ENCODE measurements at places on chromosomes 16 and 17.

DNA sequence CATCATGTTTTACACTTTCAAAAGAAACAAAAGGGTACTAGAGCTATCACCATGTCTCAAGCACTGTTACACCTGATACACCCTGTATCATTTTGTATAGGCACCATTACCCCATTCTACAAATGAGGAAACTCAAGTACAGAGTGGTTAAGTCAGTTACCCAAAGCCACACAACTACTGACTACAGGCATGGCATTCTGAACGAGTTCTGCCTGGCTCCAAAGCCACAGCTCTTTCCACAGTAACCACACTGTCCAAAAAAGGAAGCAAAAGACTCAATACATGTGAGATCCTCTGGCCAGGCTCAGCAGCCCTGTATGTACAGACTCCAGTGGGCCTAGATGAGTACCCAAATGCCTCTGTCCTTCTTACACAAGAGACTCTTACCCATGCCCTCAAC, 4.7 kb downstream of the DYNC1LI2 start:
- no peak for DNase-seq

- DNase-seq = no peak
These were observed 25.1 kb downstream of the C16orf54 start for GRCh38 chr16:29720703-29721102.

DNA sequence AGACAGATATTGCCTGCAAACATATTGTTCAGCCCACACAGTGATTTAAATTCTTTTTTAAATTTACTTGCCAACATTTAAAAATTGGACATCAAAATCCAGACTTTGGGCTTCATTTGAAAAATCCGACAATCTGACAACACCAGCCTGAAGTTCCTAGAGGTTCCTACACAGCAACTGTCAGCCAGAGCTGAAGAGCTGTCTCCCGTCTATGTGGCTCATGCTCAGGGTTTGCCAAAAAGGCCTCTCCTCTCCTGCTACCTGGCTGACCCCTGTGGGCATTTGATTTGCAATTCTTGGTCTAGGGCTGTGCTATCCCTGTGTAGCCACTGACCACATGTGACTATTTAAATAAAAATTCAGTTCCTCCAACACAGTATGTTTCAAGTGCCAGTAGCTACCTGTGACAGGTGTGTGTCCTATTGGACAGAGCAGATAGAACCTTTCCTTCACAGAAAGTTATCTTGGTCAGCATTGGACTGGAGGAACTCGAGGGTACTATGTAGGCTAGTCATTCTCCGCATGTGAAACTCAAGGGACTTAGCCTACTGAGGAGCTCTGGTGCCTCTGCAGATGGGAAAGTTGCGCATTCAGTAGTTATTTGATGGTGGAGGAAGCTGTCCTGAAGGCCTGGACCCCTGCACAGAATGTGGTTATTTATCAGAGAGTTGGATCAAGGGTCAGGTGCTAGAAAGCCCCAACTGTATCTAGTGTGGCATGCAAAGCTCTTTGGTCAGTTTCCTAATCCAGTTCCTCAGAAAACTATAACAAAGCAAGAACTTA, 2.7 kb downstream of the LYRM1 start:
- no peak for DNase-seq

DNA sequence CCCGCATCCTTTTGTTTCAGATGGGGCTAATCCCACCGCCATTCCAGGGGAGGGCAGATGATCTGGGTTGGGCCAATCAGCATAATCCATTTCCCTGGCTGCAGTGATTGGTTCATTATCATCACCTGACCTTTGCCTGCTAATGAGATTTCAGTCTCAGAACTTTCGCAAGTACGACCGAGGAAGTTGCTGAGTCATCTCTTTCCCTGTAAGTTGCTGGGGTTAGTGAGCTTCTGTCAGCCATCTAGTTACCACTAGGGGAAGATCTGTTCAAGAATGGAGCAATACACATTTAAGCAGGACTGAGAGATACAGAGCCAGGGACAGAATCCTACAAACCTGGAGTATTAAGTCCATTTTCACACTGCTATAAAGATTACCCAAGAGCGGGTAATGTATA, 65.3 kb upstream of the NUDT7 start:
- DNase-seq = no peak

- DNase-seq = no peak
These were observed 618 bp downstream of the AANAT start for GRCh38 chr17:76467809-76468633.

DNA sequence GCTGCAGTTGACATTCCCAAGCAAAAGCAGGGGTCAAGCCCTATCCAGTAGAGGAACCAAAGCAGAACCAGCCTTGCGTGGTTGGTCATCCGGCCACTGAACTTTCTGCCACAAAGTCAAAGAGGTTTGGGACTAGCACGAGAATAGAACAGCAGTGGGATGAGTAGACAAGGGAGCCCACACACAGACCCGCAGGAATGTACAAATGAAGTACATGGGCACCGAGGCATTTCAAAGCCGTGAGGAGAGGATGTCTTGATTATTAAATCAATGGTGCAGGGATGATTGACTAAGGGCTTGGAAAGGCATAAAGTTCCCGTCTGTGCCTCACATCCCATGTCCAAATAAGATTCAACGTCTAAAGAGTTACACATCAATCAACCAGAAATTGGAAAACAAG, 81.8 kb upstream of the TBC1D3K start:
- DNase-seq = no peak

DNA sequence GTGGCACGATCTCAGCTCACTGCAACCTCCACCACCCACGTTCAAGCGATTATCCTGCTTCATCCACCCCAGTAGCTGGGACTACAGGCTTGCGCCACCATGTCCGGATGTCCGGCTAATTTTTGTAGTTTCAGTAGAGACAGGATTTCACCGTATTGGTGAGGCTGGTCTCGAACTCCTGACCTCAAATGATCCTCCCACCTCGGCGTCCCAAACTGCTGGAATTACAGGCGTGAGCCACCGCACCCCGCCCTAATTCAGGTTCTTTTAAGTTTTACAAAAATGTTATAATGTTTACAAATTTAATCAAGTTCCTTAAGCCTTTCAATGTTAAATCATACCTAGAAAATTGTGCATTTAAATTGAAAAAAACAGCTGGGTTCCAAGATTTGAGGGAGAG, 13.3 kb upstream of the GJD3 start:
- DNase-seq = no peak

- DNase-seq = no peak
These were observed 12.0 kb upstream of the CLUH start for GRCh38 chr17:2723505-2723996.

DNA sequence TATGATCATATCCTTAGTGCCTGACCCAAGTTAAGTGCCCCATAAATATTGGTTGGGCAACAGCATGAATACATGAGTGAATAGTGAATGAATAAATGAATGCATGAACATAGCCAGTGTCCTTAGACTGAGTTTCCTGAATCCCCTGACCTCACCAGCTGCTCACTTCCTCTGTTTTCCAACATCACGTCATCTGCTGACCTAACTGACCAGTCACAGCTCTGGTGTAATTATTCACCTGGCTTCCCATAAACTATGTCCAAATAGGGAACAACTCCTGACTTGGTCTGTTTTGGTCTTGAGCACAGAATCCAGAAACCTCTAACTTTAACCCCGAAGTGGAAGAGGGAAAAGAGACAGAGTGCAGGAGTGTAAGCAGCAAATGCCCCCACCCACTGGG, 83.4 kb downstream of the ASIC2 start:
- DNase-seq = no peak

DNA sequence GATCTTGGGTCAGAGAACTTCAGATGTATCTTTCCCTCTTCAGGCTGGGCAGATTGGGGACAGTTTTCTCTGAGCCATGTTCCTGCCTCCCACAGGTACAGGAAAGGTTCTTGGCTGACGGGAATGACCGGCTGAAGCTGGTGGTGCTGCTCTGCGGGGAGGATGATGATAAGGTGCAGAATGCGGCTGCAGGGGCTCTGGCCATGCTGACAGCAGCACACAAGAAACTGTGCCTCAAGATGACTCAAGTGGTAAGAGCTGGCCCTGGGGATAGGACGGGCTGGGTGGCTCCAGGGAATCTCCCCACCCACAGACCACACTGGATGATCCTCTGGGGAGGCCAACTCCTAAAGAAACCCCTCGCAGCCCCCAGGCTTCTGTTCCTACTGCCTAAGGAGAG, 10.9 kb downstream of the SLC35G3 start:
- no peak for DNase-seq

GRCh38 chr17:50380369-50381259, 7.6 kb downstream of the EME1 start:
- DNase-seq = no peak

DNA sequence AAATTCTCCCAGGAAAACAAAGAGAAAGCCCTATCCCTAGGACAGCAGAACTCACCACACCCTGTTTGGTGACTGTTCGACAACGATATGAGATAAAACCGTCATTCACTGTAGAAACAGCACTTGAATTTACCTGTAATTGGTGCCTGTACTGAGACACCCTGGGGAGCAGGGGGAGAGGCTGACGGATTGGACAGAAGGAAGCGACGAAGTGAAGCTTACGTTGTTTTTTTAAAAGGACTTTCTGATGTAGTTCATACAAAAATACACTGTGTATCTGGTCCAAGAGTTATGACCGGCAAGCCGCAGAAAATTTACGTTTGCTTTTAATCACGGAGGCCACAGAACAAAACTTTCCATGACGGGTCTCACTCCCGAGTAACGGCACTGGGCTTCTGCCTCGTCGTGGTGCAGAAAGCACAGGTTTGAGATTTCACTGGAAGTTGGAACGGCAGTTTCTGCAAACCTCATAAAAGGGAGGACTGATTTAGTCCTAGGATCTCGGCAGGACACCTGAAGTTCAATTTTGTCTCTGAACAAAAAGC, 9.7 kb downstream of the NXN start:
- DNase-seq = no peak

DNA sequence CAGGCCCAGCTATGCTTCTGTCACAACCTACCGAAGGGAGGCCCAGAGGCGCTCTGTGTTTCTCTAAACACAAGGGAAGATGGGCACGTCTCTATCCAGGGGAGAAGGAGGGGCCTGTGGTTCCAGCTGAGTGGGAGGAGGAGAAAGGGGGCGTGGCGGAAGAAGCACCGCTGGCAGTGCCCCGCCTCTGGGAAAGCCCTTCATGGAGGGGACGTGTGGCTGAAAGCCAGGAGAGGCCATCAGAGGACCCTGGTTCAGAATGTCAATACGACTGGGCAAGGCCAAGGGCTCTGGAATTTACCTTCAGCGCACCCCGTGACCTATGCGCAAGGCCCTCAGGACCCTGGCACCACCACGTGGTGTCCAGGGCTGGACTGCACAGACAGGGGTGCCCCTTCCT, 12.3 kb upstream of the SLC38A8 start:
- no peak for DNase-seq

- DNase-seq = no peak
These were observed 57.8 kb downstream of the ENGASE start for GRCh38 chr17:79132271-79133064.

DNA sequence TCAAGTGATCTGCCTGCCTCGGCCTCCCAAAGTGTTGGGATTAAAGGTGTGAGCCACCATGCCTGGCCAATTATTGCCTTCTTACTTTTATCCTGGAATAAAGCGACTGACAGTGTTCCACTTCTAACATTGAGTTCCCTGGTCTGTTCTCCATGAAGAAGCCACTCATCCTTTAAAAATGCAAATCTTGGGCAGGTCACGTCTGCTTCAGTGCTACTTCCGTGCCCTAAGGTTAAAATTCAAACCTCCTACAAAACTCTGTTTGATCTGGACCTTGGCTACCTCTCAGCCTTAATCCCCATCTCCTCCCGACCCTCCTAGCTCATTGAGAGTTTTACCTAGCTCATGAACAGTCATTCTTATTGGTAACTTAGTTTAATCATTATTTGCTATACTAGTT, 9.6 kb upstream of the SHISA9 start:
- DNase-seq = no peak

- no peak for DNase-seq
These were observed 83.3 kb downstream of the CDRT15 start for GRCh38 chr17:14153374-14153773.

GRCh38 chr17:78387977-78388941, 9.8 kb downstream of the PGS1 start:
- no peak for DNase-seq

DNA sequence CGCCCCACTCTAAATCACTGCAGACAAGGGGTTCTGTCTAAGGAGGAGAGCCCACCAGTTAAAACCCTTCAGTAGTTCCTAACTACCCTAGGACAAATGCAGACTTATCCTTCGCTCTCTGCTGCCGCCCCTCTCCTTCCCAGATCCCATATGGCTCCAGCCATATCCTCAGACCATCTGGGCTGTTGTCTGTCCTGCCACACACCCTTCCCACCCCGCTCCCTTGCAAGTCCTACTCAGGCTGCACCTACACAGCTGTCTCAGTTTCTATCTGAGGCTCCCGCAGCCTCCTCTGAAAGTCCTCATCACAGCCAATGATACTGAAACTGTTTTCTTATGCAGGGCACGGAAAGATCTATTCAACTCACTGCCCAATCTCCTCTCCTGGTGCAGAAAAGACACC, 720 bp upstream of the BCKDK start:
- DNase-seq = no peak

GRCh38 chr17:27485716-27486495, 29.7 kb downstream of the KSR1 start:
- DNase-seq = no peak

GRCh38 chr17:76414334-76415295, 30.2 kb downstream of the SPHK1 start:
- DNase-seq = peak; percentile 65

DNA sequence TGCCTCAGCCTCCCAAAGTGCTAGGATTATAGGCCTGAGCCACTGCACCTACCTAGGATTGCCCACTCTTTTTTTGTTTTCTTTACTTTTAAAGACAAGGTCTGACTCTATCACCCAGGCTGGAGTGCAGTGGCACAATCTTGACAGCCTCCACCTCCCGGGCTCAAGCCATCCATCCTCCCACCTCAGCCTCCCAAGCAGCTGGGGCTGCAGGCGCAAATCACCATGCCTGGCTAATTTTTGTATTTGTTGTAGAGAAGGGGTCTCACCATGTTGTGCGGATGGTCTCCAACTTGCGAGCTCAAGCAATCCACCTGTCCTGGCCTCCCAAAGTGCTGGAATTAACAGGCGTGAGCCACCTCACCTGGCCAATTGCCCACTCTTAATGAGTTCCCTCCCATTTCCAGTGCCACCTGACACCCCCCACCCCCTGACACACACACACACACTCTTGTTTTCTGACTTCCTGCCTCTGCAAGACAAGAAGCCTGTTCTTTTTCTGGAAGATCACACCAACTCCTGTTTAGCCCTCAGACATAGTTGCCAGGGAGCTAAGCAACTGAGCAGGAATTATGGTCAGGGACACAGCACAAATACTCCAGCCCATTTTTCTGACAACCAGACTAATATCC, 2.6 kb downstream of the OVCA2 start:
- no peak for DNase-seq
